ENCODE measurements at places on chromosomes 3 and 15.

DNA sequence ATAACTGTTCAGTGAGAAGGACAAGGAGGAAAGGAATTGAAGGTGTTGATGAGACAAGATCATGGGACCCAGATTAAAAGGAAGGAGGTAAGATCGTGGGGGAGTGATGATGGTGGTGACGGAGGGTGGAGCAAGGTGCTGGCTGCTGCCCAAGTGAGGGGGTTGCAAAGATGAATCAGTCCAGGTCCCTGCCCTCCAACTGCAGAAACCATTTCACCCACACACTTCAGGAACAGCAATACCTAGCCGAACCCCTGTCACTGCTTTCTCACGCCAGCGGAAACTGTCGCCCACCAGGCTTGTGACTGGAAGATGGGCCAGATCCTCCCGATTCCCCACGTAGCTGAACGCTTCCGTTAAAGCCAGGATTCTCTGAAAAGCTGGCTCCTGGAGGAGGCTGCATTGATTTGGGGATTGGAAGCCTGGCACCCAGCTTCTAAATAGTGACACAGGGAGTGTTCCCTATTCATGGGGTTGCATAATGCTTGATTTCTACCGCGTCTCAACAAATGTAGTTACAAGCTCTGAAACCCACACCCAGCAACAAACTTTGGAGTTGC, 3.2 kb upstream of the LSG1 start:
- no peak for DNase-seq

DNA sequence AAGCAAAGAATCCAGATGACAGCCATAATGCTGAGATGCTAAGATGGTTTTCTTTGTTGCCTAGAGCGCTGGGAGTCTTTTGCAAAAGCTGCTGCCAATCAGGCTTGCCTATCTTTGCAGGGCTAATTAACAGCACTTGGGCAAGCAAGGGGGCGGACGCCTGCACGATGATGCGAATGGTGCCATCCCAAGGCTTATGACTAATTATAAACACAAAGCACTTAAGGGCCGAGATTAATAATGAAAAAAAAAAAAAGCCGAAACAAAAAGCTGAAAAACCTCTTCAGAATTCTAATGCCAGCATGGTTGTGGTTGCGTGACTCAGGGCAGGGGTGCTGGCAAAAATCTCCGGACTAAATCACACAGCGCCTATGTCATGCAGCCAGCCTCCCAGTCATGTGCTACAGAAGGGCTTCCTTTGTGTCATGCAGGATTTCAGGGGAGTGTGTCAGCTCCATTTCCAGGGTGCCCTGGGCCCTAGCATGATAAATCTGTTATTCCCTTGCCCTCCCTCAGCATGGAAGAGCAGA, 185.0 kb upstream of the ANKRD28 start:
- DNase-seq: no peak

GRCh38 chr3:110391640-110392395, 679.8 kb upstream of the NECTIN3 start:
- DNase-seq: no peak

DNA sequence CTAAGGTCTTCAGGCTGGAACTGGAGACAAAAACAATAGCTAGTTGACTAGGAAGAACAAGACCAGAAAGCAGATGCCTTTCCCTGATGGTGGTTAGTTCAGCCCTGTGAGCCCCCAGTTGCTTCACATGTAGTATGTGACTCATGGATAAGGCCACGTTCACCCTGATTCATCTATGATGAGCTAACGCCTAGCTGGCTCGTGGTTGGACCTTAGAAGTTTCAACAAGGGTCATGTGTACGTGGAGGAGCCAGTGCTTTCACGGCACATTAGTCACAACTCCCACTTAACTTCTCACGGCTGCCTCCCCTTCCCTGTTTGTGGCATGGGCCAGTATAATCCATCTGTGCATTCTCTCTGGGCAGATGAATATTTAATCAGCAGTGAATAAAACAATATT, 20.6 kb downstream of the COL8A1 start:
- DNase-seq: no peak

DNA sequence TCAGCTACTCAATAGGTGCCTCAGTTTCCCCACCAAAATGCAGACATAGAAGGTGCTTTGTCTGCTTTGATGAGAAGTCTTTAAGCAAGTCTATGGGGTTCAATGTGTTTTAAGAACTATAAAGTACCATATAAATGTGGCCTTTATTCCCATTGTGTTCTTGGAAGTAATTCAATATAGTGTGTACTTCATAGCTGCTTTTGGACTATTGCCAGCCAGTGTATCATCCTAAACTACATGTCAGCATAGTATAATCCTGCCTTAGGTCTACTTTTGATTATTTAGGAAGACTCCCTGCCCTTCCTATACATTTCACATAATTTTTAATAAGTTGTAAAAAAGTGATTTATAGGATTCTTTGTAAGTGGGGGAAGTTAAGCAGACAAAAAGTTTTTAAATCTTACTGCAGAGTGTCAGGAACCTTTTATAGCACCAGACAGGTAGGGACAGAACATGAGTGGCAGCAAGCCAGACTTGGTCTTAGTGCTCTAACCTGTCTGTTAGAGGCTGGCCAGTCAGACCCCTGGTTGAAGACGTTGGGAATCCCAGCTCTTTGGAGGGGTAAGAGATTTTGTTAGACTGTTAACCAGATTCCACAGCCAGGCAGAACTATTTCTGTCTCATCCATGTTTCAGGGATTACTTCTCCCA, 48.4 kb downstream of the MLH1 start:
- DNase-seq: no peak

DNA sequence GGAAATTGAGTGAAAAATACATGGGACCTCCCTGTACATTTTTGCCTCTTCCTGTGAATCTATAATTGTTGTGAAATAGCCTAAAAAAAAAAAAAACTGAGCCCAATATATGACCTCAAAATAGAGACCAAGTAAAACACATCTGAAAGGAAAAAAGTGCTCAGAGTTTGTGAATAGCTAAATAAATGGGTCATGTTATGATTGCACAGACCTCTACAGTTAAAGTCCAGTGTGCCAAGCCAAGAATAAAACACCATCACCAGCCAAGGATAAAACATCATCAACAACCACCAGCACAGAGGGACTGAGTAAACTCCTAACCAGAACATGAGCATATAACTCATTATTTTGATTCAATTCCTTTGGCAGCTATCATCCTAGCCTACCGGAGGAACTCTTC, 115.6 kb upstream of the AGTR1 start:
- DNase-seq: no peak

Measured in stimulated activated CD8-positive, alpha-beta memory T cell treated with anti-CD3 and anti-CD28 coated beads, Interleukin-7, amount 100 ng/mL, for 1 hour (primary cell).